ENCODE measurements at places on chromosomes 13 and 19.

DNA sequence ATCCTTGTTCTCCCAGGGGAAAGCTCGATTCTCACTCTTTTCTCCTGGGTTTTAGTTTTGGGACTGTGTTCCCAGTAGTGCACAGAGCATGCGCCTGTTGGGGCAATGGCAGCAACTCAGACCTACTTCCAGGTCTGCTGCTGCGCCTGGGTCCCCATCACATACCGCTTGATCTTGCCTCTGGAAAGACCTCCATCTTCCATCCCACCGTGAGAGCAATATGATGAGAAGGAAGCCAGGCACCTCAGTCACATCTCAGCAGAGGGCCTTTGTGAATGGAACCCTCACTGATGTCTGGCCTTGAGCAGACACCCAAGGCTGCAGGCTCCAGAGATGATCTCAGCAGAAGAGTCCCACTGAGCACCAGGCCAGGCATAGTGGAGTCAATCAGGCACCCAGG, 176.8 kb upstream of the ZNF507 start:
- no peak for DNase-seq

GRCh38 chr13:76879883-76880270, 6.3 kb downstream of the KCTD12 start:
- DNase-seq: no peak

GRCh38 chr19:46453661-46454060, 17.7 kb downstream of the PNMA8A start:
- no peak for DNase-seq

DNA sequence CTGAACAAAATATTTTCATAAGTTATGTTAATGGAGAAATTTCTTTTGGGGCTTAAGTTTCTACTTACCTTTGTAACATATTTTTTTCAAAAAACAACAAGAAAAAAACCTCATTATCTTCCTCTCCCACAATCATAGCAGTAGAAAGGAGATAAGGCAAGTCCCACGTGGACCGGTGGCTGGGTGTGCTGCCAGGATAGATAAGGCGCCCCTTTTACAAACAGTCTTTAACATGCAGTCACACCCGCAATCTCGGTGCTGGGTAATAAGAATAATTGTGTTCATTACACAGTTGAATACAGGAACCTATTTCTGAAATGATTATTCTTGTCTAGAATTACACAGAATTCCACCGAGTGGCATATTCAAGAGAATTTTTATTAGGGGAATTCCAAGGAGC, 1202.3 kb downstream of the UQCRFS1 start:
- DNase-seq: no peak

Measured in activated CD8-positive, alpha-beta memory T cell treated with anti-CD3 and anti-CD28 coated beads, Interleukin-2, amount 10 ng/mL, durations not matched to agents 7 days and 5 days (primary cell).